Fibroblast of skin of scalp (primary cell): ENCODE measurements at places on chromosomes 12 and 14.

GRCh38 chr14:43449291-43449690 lies 1057.8 kb downstream of the FSCB start:
- DNase-seq, result no peak

- DNase-seq, result peak; percentile 10
Observed at GRCh38 chr12:117985182-117985581, 16.4 kb upstream of the KSR2 start.

DNA sequence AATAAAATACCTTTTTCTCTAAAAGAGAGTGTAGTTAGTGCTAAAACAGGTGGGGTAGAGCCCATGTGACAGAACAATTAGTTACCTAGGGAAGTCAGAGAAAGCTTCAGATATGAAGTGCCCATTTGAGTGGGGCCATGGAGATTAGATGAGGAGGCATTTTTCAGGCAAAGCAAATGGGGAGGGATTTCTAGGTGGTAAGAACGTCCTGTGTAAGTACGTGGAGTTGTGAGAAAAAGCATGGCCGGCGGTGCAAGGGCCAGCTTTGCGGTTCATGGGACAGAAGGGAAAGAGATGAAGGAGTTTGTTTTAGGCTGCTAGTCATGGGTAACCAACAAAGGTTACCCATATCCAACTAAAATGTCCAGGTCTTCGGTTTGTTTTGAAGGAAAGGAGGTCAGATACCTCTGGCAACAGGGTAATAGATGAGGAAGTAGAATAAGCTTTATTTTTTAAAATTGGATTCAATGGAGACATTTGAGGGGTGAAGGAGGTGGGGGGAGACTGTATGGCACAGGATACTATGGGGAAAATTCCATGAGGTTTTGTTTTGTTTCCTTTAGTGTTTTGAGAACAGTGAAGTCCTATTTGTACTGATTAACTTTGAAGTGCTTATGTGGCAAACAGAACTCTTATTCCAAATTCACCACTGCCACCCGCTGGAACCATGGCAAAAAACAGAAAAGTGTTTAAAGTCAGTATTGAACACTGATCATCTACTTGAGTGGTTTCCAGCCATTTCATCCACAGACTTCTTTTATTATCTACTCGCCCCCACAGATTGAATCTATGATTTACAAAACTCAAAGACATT lies 10.0 kb upstream of the SNRPF start:
- DNase-seq, result peak; percentile 48

DNA sequence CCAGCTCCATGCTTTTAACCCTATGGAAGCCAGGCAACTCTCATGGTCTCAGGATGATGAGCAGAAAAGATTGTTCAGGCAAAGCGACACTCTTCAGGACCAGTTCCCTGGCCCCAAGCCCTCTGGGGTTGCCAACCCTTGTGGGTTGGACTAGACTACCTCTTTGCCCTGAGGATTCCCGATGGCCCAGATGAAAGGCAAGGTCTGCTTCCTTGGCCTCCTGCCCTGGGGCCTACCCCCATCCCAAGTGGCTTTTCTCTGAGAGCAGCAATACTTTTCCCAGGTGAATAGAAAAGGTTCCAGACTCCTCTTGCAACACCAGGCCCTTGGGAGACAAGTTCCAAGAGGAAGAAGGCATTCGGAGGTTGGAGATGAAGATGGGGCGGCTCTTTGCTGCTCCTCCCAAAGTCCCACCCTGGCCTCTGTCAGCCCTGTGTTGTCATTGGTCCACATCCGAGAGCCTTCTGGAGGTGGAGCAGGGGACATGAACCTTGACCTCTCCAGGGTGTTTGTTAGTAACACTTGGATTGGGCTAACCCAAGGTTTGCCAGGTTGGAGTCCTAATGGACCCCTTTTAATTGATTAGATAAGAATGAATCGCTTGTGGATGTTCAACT lies 131.1 kb downstream of the GCH1 start:
- no peak for DNase-seq

GRCh38 chr12:51891843-51892242 lies 3.9 kb downstream of the ANKRD33 start:
- peak; percentile 22 for DNase-seq

DNA sequence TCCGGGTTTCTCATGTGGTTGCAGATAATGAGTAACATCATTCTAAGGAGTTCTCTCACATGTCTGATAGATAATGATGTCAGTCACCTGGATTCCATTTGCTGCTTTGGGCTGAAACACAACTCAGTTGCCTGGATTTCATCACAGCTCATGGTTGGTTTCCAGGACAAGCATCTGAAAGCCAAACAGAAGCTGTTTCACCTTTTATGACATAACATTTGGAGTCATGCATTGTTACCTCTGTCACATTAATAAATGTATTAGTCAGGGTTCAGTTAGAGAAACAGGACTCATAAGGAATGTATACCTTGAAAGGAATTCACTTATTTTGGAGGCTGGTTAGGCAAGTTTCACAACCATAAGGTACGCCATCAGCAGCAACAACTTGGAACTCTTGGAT lies 251.9 kb upstream of the ATXN7L3B start:
- DNase-seq, result no peak

DNA sequence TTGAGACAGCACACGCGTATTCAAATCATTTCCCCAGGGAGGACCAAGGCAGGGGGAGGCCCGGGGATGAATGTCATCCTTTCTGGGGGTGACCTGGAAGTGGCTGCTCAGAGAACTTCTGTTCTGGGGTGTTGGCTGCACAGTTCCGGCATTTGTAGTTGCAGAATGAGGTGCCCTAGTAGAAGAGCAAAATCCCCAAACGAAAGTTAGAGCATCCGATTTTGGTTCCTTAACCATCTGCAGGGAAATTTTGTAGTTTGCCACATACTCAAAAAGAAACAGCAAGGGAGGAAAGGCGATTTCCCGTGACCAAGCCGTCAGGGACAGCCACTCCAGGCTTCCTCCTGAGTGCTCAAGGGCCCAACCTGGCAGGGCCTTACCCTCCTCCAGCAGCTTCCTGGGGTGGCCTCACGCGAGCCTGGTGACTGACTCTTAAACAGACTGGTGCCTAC lies 13.0 kb upstream of the TRAF3 start:
- DNase-seq, result no peak

- peak; percentile 70 for DNase-seq
Observed at GRCh38 chr14:62117010-62117750, 355.0 kb downstream of the SNAPC1 start.
